ENCODE measurements at places on chromosomes 5 and 9.

DNA sequence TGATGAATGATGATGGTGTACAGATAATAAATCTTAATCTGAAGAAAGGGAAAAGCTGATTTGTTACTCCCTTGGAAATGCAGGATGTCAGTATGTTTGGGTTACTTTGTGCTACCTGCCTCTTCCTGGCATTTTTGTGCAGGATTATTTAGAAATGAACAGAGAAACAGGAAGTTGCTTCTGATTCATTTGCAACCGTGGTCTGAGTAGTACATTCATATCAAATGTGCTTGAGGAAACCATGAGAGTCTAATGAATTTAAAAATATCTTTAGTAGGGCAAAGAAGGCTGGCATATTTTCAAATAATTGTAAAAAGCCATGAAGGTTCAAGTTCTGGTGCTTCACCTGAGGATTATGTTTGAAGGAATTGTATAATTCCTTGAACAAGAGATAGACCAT lies 391.6 kb downstream of the TMEM161B start:
- no peak for DNase-seq

GRCh38 chr5:179923436-179923835 lies 15.7 kb upstream of the TBC1D9B start:
- DNase-seq, result no peak

DNA sequence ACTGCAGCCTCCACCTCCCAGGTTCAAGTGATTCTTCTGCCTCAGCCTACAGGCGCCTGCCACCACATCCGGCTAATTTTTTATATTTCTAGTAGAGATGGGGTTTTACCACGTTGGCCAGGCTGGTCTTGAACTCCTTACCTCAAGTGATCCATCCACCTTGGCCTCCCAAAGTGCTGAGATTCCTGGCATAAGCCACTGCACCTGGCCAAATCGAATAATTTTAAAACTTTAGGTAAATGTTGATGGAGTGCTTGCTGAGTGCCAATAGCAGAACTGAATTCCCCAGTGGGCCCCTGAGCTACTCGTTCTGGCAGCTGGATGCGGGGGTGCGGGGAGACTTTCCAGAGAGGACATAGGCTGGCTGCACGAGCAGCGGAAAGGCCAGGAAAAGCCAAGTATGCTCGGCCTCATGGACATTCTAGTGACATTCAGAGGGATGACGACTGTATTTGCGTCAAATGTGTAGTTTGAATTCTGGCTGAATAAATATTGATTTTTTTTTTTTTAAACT lies 16.8 kb downstream of the TRAF2 start:
- DNase-seq, result no peak

DNA sequence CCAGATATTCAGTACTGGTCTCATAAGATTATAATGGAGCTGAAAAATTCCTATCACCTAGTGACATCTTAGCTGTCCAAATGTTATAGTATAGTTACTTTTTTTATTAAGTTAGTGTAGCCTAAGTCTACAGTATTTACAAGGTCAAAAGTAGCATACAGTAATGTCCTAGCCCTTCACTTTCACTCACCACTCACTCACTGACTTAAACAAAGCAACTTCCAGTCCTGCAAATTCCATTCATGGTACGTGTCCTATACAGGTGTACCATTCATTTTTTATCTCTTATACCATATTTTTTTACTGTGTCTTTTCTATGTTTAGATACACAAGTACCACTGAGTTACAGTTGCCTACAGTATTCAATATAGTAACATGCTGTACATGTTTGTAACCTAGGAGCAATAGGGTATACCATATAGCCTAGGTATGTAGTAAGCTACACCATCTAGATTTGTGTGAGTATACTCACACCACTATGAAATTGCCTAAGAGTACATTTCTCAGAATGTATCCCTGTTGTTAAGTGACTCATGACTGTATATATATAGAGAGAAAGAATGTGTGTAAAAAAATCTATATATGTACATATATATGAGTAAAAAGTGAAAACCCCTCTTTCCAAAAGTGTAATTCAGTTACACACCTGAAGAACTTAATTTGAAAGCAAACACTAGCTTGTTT lies 234.8 kb upstream of the WWC1 start:
- DNase-seq, result no peak

DNA sequence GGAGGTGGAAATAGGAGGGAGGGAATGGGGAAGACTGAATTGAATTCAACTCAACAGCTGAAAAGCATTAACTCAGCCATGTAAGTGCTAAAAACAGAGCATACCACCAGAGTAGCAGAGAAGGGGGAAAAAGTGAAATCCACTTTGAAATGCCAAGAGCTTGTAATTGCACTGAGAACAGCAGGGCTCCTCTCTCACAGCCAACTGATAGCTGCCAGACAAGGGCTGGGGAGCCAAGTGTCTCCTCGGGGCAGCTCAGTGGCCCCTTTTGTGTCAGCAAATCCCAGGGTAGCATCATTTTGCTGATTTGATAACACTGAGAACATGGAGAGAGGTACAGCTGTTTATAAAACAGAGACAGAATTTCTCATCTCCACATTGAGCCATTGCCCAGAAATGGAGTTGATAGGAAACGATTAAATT lies 182.5 kb downstream of the FRMD3 start:
- DNase-seq, result no peak

DNA sequence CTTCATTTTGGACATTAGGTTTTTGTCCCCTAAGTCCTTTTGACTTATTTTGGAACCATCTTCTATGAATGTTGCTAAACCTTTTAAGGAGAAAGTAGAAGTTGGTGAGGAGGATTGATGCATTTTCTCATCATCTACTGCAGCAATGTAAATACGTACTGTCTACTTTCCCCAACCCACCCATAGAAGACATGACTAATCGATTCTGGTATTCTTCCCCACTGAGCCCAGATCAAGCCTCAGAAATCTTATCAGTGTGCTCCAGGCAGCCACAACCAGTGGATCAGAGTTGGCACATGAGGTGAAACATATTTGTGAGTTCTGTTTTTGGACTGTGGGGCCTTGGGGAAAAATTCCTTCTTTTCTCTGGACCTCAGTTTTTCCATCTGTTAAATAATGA lies 57.7 kb downstream of the FGF18 start:
- no peak for DNase-seq

DNA sequence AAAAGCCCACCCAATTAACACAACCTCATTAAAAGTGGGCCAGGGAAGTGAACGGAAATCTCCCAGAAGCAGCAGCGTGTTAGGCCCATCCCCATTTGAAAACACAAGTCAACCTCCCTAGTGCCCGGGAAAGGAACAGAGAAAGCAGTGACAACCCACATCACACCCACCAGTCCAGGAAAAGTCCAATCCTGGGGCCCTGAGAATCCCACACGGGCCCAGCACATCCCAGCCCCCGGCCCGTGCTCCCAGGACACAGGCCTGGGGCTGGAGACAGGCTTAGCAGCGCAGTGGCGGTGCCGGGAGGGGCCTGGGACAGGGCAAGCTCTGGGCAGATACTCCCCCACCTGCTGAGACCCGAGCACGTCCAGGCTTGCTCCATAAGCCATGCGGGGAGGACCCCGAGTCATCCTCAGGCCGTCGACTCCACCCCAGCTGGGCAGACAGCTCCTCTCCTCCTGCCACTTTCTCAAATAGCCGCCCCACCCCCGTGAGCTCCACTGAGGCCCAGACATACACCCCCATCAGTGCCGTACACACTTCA lies 101.0 kb downstream of the KCNT1 start:
- DNase-seq, result no peak

DNA sequence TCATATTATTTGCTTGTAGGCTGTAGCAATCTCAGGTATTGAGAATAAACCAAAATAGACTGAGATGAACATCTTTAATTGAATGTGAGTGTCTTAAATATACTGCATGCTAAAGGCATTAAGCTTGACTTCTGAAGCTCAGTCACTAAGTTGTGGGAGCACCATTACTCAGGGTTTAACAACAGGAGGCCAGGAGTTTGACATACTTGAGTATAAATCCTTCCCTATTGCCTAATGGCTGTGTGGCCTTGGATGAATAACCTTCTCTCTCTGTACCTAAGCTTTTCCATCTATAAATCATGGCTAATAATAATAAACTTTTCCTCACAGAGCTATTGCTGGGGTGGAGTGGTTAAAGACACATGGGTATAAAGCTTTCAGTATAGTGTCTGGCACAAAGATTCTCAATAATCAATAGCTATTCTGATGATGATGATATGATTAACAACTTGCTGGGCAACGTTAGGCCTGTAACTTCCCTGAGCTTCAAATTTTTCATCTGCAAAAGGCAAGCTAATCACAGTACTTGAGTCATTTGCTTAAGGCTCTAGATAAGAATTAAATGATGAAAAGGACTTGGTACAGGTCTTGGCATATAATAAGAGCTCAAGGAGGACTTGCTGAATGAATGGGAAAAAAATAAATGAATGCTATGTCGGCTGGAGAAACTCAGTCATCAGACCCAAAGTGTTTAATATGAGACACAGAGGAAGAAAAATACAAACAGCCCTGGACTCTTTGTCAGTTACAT lies 174.0 kb upstream of the IL12B start:
- no peak for DNase-seq

DNA sequence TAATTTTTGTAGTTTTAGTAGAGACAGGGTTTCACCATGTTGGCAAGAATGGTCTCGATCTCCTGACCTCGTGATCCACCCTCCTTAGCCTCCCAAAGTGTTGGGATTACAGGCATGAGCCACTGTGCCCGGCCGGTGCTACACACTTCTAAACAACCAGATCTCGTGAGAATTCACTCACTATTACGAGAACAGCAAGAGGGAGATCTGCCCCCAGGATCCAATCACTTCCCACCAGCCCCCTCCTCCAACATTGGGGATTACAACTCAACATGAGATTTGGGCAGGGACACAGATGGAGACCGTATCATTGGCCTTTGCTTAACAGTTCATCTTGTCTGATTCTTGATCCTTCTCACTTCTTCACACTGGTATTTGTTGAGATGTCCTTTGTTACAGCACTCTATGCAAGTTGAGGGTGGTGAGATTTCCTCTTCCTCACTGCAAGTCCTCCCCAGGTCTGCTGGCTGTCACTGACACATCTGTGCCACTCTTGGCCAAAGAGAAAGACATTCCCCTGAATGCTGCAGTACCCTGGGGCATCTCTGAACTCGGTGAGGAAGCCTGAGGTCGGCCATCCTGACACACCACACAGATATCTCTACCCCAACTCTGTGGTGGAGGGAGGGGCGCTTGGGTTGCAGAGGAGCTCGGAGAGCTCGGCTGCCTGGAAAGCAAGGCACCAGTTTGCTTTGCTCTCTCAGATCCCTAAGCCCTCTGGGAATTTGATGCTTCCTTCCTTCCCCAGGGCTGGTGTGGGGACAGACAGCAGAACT lies 4.2 kb upstream of the SUB1 start:
- DNase-seq, result no peak

Measured in colonic mucosa (tissue), 4 donors.